Activated CD4-positive, CD25-positive, alpha-beta regulatory T cell treated with anti-CD3 and anti-CD28 coated beads, Interleukin-2, amount 50 U/mL, for 16 hours (primary cell): ENCODE measurements at places on chromosomes 3 and 15.

- DNase-seq, result no peak
These were observed 43.9 kb downstream of the HEG1 start for GRCh38 chr3:125011941-125012340.

GRCh38 chr15:89857673-89858072 is 36.1 kb downstream of the AP3S2 start:
- no peak for DNase-seq

- DNase-seq, result no peak
These were observed 9.6 kb upstream of the TAGLN3 start for GRCh38 chr3:111989061-111989678.

DNA sequence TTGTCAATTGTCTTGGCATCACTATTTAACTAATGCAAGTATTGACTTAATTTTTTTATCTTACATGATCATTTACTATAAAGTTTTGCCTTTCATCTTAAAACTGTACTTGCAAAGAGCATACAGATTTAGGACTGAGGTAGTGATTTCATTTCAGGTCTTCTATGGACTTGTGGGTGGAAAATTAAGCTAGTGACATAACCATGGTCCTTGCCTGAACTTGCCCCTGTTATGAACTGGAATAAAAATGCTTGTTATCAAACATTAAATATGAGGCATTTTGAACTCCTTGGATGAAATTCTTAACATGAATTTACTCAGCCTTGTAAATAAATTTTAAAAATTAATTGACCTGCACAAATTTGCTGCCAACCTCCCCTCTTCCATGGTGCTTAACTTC is 712.0 kb downstream of the NAALADL2 start:
- no peak for DNase-seq

DNA sequence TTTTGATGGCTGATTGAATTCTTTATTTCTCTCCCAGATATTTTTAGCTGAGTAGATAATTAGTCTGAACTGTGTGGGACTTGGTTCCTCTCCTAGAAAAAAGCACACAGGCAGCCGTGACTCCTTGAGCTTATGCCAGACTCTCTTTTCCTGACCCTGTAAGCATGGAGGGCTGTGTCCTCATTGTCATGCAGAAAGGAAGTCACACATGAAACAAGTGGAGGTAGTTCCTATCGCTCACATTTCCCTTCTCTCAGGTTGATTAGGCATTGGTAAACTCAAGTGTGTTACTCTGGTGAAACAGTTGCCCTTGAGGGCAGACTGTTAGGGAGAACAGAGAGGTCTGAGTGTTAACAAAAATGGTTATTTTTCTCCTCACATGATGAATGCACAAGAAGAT is 6.3 kb upstream of the RTP4 start:
- DNase-seq, result no peak

DNA sequence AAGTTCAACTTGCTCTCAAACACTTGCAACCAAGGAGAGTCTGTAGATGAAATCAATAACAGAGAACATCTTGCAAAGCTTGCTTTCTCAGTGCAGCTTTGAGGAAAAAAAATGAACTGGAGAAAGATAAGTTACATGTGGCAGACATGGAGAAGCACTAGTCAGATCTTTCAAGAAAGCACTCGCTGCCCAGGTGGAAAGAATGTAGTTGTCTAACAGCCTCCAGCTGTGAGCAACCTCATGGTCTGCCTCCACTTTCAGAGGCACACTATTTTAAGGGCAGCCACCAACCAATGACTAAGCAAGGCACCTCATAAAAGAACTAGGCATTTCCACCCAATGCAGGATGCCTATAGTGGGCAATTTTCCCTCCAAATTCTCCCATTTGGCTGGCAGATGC is 125.4 kb upstream of the CPNE4 start:
- DNase-seq, result no peak

- no peak for DNase-seq
These were observed 449.5 kb upstream of the TBL1XR1 start for GRCh38 chr3:177646749-177647148.
